ENCODE measurements at places on chromosomes 16 and 17.

DNA sequence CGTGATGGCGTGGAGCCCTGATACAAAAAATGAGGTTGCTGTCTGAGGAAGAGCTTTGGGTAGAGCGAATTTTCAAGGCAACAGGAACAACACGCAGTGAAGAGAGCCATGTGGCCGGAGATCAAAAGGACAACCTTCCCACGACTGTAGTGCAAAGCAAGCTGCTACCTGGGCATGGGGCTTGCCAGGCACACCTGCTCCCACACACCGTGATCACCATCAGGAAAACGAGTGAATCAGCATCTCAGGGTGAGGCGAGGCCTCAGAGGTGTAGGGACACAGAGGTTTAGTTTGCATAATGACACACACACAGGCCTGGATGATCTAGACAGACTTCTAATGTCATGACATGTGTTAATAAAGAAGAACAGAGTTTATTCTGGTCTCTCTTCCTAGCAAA is 65.7 kb downstream of the PARN start:
- no peak for DNase-seq

DNA sequence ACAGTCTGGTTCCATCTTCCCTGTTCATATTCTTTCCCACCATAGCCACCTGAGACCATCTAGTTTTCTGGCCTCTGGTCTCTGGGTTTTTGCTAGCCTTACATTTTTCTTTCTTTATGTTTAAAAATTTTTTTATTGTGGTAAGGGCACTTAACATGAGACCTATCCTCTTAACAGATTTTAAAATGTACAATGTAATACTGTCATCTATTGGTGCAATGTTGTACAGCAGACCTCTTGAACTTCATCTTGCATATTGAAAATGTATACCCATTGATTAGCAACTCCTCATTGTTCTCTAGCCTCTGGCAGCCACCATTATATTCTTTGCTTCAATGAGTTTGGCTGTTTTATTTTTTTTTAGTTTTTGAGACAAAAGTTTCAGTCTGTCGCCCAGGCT is 39.2 kb downstream of the ITGAM start:
- no peak for DNase-seq

DNA sequence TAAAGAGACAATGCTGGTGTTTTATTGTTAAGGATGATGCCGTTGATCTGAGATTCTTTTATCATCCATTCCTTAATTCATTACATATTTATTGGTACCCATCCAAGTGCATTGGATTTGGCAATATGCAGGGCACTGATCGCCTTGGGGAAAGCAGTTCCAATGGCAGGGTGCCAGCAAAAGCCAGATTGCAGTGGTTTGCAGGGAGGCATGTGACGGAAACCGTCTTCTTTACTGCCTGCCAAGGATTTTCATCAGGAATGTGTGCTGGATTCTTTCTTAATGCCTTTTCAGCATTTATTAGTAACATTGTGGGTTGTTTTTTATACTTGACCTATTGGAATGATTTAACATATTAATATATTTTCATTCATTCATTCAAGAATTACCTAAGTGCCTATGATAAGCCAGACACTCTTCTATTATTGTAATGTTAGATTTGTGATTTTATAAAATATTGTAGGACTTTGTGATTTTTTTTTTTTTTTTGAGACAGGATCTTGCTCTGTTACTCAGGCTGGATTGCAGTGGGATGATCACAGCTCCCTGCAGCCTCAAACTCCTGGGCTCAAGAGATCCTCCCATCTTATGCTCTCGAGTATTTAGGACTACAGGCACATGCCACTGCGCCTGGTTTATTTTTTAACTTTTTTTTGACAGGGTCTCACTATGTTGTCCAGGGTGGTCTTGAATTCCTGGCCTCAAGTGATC is 93.4 kb upstream of the TNRC6A start:
- DNase-seq, result no peak

DNA sequence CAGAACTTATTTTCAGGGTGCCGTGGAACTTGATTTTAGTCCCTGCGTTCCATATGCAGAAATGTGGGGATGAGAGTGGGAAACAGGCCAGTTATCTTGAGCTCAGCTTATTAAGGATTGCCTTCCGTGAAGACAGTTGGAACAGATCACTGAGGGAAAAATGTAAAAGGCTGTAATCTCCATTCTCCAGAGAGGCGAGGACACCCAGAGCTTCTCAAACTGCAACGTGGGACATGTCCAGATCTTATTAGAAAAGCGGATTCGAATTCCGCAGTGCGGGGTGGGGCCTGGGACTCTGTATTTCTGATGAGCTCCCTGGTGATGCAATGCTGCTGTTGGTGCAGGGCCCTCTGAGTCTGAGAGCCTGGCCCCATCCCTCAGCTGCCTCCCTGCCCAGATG is 185.6 kb upstream of the CIBAR2 start:
- DNase-seq, result no peak

DNA sequence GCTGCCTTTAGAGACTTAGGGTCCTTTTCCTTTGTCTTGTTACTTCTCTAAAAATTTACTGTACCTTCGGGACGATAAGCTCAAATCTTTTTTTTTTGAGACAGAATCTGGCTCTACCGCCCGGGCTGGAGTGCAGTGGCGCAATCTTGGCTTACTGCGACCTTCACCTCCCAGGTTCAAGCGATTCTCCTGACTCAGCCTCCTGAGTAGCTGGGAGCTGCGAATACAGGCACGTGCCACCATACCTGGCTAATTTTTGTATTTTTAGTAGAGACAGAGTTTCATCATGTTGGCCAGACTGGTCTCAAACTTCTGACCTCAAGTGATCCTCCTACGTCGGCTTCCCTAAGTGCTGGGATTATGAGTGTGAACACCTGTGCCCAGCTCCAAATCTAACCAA is 7.4 kb downstream of the RAD51C start:
- DNase-seq, result no peak

- no peak for DNase-seq
Measured at GRCh38 chr16:89918453-89919347, at the start of gene MC1R. TSS of gene MC1R (plus strand) at chr16:89918862. CDS start at chr16:89919259, 397 bp downstream.

DNA sequence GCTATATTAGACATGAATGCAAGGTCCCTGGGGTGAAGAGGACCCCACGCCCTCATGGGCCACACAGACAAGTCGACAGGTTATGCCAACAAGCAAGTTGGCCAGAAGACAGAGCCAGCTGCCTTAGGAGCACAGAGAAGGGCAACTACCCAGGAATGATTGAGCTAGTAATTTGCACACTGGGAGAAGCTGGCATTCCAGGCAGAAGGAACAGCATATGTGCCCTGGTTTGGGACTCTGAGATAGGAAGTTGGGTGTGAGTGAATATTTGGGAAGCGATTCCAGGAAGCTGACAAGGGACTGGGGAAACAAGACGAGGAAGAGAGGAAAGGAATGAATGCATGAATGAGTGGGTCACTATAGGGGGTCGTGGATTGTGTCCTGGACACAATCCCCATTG is 203.7 kb upstream of the CDH5 start:
- no peak for DNase-seq

DNA sequence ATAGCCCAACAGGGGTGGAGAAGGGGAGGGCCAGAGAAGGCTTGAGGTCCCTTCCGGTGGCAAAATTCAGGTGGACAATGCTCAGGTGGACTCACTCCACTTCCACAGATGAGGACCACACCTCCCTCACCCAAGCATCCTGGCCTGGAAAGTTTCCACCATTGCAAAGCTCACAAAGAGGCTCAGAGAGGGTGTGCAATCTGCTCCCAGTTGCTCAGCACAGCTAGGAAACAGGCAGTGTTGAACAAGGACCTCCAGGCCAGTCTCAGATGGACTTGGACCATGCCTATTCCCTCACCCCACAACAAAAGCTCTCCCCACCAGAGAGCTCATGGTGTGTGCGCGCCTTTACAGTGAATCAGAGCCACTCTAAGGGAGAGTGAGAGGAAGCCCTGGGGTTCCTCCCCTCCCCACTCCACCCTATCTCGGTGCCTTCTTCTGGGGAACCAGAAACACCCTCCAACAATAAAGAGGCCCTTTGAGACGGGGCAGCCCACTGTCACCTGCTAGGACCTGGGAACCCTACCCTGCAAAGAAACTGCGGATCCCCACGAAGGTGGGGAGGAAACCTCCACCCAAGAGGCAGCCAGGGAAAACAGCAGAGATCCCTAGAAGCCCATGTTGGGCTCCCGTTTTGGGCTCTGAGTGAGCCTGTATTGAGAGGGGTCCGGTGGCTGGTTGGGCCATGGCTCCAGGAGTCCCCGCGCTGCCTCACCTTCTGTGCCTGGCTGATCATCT is 1.6 kb downstream of the FAM83G start:
- DNase-seq, result no peak

DNA sequence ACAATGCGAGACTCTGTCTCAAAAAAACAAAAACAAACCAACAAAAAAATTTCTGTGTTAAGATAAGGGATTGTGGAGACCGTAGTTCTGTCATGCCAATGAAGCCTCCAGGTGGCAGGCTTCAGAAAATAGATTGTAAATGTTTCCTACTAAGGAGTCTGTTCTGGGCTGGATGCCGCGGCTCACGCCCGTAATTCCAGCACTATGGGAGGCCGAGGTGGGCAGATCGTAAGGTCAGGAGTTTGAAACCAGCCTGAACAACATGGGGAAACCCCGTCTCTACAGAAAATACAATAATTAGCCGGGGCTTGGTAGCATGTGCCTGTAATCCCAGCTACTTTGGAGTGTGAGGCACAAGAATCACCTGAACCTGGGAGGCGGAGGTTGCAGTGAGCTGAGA is 4.4 kb upstream of the SNX29 start:
- DNase-seq, result no peak

Data from activated T-helper 1 cell treated with anti-CD3 and anti-CD28 coated beads, Interleukin-12 subunit alpha, Interleukin-12 subunit beta, Interleukin-2, Interleukin-4 antibody, amounts not matched to agents 30 ng/mL and 10 ng/mL and 1 ng/mL, durations not matched to agents 14 hours and 24 hours and 36 hours (primary cell).